ENCODE measurements at places on chromosomes 4 and X.

GRCh38 chrX:133586443-133586842 is 171.2 kb upstream of the GPC4 start:
- no peak for DNase-seq

DNA sequence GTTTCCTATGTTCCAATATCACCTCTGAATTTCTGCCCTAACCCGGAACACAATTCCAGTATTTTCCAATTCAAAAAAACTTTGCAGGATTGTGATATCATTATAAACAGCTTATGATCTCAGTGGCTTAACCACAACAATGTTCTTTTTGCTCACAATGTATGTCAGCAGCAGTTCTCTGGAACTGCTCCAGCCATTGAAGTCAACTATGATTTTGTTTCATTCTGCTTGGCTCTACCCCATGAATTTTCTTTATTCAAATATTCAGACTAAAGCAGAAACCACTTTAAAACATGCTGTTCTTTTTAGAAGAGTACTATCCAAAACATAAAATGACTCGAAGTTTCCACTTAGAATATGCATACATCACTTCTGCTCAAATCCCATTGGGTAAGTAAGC is 1611.1 kb downstream of the ARAP2 start:
- no peak for DNase-seq

GRCh38 chrX:78075787-78076389 is 28.2 kb upstream of the PGK1 start:
- DNase-seq = no peak

DNA sequence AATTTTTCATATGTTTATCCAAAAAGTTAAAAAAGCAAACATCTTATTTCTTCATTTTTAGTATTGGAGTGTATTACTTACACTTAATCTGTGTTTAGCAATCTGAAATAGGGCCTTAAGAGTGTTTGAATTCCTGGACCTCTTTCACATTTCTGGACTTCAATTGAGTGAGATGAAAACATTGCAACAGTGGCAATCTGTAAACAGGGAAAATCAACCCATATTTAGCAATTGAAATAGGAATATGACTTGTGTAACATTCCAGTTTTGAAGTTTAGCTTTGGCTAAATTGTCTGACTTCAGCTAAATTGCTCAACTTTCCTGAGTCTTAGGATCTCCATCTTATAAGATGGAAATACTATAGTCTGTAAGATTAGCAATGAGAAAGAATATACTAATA is 34.6 kb upstream of the FHL1 start:
- no peak for DNase-seq

- peak; percentile 83 for DNase-seq
These were observed 48.3 kb upstream of the MND1 start for GRCh38 chr4:153296040-153296823.

- no peak for DNase-seq
These were observed 1.1 kb upstream of the USP38 start for GRCh38 chr4:143183513-143184216.
